HTR-8/SVneo (cell line): ENCODE measurements at places on chromosomes 3 and 15.

DNA sequence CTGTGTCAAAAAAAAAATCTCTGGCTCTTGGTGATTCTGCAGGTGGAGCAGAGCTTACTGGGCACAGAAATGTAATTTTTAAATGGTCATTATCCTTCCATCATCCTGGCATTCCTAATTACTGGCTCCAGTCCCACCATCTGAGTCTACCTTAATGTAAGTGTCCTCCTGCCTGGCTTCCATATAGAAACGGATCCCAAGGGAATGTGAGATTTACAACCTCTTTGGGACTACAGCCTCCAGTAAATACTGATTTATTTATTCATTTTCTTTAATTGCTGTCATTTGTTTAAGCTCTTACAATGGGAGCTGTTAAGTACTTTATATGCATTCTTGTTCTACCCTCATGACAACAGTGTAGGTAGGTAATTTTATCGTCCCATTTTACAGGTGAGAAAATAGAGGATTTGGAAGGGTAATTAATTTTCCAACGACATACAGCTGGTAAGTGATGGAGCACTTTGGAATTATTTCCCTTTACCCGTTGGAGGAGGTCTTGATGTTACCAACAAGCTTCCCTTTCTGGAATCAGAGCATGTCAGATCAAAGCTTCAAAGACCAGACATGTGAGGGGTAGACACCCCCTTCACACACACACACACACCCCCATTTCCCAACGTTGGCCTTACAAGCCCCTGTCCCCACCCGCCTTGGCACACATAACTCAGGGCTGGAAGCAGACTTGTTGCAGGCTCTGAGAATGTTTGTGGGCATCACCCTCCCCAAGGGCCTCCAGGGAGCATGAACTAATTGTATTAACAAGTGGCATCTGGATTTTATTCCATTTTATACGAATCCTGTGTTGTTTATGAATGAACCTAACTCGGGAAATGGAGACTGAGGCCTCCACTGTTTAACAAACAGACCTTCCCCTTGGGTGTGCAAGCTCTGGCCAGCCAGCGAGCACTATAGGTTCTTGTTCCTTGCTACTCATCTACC is 116.9 kb downstream of the ALDH1A2 start:
- DNase-seq = no peak

DNA sequence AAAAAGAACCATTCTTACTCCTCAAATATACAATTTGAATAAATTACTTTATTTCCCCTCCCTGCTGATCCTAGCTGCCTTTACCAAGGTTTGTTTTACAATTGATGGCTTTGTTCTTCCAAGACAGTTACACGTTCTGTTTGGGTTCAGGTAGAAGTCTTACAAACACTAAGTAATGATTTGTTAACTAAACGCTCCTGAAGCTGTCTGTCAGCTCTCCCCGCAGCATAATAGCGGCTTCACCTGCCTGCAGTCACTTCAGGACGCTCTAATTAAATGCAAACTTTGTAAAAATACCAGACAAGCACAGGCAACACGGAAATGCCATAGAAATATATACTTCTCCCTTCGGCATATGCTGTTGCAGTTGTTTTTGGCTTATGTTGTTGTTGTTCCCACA is 176.4 kb upstream of the MDFIC2 start:
- DNase-seq = no peak

GRCh38 chr3:29370476-29371420 is 89.9 kb downstream of the RBMS3 start:
- no peak for DNase-seq

DNA sequence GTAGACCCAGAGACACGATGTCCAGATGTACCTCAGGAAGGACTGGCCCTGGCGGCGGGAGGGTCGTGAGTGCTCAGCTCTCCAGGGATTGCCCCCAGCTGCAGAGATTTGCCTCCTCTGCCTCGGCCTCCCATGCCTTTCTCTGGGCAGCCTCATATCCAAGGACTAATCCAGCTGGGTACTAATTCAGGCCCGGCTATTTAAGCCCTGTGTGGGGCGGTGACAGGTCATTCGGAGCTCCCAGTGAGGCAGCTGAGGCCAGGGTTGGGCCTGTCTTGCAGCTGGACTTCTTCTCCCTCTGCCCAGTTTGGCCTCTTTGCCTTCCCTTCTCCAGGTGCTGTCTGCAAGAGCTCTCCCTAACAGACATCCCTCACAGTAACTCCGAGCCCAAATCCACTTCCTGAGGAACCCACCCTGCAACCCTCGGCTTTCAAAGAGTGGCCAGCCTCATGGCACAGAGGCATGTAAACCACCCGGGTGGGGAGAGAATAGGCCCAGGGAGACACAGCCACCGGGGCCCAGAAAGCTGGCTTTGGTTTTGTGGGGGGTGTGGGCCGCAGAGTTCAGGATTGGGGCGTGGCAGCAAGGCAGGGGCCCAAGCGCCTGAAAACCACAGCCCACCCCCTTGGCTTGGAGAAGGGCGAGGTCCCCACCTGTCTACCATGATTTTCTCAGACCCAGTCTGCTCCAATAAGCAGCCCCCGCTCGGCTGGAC is 85.8 kb downstream of the PPCDC start:
- DNase-seq = no peak

- DNase-seq = no peak
Measured at GRCh38 chr15:47304656-47305055, 412.6 kb upstream of the SEMA6D start.

GRCh38 chr3:149058198-149058597 is 28.1 kb downstream of the HLTF start:
- DNase-seq = no peak

GRCh38 chr3:108345492-108346205 is 49.3 kb downstream of the HHLA2 start:
- no peak for DNase-seq

DNA sequence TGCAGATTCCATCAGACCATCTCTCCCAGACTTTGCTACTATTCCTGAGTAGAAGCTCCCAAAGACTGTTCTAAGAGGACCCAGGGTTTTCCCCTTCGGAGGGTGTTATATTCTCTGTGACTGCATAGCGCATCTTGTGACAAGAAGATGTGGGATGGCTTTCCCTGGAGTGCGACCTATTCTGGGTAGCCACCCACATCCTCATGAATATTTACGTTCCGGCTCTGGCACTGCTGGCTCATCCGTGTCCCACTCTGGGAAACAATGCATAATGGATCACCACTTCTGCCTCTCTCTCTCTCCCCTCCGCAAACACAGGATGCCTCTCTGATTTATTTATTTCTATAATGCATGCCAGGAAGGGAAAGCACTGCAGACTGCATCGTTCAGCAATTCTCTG is 166.1 kb downstream of the PYDC2 start:
- no peak for DNase-seq

DNA sequence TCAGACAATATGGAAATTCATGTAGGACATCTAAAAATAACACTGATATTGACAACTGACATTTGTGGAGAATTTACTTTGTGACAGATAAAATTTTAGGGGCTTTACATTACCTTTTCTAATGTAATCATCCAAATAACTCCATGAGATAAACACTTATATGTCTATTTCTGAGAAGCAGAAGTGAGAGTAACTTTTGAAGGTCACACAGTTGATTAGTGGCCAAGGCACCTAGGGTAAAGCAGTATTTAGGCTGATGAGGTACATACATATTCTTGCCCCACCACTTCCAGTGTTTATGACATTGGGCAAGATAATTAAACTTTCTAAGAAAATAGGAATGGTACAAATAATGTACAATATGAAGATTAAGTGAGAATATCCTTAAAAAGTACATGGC is 248.4 kb downstream of the CPNE4 start:
- DNase-seq = no peak

DNA sequence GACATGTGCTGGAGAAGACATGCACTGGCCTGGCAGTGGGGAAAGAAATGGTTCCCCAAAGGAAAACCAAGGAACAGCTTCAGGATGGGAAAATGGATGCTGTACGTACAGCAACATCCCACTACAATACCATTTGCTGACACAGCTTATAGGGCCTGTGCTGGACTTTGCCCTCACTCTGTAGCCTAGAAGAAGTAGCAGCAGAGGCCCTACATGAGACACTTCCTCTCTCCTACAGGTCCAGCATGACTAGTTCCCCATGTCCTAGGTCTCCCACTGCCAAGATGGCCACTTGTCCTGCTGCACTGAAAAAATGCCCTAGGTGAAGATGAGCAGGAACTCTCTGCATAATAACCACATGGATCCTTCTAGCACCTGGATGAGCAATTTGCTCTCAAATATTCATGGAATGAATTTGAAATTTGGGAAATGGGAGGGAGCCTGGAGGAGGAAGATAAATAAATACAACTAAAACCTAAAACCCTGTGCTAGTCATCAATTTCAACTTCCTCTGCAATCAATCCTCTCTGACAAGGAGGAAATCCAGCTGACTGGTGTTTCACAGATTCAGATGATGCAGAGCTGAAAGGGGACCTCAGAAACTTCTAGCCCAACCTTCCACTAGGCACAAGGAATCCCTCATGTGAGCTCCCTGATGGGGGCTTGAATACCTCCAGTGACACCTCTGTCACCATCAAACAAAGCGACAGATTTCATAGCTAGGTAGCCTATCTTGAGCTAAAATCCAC is 514.3 kb upstream of the PPP2R3A start:
- DNase-seq = no peak

- DNase-seq = no peak
Measured at GRCh38 chr15:72082176-72082575, 35.8 kb downstream of the MYO9A start.

DNA sequence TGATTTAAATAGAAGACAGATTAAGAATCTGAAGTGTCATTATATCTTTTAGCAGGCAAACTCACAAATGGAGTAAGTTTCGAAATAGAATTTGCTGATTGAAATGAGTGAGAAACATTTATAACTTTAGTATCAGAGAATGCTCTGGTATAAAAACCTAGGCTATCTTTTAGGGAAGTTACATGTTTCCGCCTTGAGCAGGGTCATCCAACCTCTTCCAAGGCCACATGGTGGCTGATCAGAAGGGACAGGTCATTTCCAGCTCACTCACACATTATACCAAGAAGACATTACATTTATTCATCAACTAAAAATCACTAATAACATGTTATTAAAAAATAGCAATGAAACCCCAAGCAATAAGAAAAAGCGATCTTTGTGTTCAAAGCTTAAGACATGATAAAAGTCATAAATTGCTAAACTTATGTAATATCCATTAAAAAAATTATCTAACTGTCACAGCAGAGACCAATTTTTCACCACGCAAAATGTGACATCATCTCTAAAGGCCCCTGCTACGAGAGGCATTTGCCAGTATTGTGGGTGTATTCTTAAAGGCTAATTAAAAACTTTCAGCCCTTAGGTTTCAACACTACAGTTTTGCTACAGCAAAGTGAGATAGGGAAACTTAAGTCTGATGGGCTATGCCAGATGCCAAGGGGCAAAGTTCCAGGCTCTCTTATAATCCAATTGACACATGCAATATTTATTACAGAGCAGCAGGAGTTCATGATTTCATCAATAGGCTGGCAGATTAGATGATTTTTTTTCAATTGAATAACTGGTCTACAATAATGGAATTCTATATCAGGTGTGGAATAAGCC is 240.4 kb upstream of the TBL1XR1 start:
- DNase-seq = no peak
